ENCODE measurements at places on chromosomes 7 and 10.

- DNase-seq = no peak
- H3K27ac ChIP-seq = peak overlapping the region; percentile 56
- H3K4me3 ChIP-seq = peak overlapping the region; percentile 41
Measured at GRCh38 chr7:50793120-50793946, 10.6 kb upstream of the GRB10 start.

DNA sequence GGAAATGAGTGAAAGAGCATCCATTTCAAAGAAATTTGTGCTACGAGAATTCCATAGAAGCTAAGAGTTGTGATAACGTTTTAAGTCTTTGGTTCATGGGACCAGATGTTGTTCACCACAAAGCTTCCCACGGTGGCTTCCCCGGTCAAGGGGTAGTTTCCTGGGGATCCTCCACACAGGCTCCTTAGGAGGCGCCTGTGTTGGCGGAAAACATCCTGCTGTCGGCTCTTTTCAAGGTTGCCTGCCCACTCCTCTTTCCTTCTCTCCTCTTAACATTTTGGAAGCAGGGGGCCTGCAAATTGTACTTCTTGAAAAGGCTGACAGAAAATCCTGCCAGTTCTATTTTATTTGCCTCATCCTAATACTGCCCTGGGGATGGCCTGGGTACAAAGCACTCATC is 398.6 kb downstream of the SORCS1 start:
- no peaks in the 10 kb centered on the region for H3K36me3 ChIP-seq
- no peak for DNase-seq
- no peak overlapping the region for H3K27ac ChIP-seq

- H3K27ac ChIP-seq = no peak overlapping the region
- H3K36me3 ChIP-seq = no peaks in the 10 kb centered on the region
- no peaks in the 10 kb centered on the region for H3K27me3 ChIP-seq
- H3K4me1 ChIP-seq = no peaks in the 10 kb centered on the region
- H3K4me3 ChIP-seq = no peak overlapping the region
Measured at GRCh38 chr7:127657500-127657899, 5.5 kb downstream of the SND1 start.

DNA sequence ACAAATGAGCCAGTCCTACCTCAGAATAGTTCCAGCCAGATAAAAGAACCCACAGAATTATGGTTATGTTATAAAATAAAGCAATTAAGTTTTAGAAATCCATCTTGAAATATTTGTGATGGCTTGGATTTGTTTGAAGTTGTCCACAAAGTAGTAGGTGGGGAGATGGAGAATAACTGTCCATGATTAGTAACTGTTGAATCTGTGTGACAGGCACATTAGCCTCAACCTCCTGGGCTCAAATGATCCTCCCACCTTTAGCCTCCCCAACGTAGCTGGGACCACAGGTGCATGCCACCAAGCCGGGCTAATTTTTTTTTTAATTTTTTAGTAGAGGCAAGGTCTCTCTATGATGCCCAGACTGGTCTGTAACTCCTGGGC is 10.1 kb downstream of the HNRNPF start:
- H3K4me3 ChIP-seq = no peak overlapping the region
- DNase-seq = no peak

- H3K27ac ChIP-seq = no peak overlapping the region
- H3K4me3 ChIP-seq = no peak overlapping the region
- no peaks in the 10 kb centered on the region for H3K27me3 ChIP-seq
- H3K4me1 ChIP-seq = no peaks in the 10 kb centered on the region
- no peaks in the 10 kb centered on the region for H3K36me3 ChIP-seq
Measured at GRCh38 chr10:82558014-82558607, 683.1 kb downstream of the NRG3 start.

GRCh38 chr10:123965973-123966895 is 74.6 kb upstream of the CPXM2 start:
- no peaks in the 10 kb centered on the region for H3K36me3 ChIP-seq
- no peak for DNase-seq
- no peaks in the 10 kb centered on the region for H3K27me3 ChIP-seq
- peaks cover 3% of the 10 kb centered on the region for H3K4me1 ChIP-seq

DNA sequence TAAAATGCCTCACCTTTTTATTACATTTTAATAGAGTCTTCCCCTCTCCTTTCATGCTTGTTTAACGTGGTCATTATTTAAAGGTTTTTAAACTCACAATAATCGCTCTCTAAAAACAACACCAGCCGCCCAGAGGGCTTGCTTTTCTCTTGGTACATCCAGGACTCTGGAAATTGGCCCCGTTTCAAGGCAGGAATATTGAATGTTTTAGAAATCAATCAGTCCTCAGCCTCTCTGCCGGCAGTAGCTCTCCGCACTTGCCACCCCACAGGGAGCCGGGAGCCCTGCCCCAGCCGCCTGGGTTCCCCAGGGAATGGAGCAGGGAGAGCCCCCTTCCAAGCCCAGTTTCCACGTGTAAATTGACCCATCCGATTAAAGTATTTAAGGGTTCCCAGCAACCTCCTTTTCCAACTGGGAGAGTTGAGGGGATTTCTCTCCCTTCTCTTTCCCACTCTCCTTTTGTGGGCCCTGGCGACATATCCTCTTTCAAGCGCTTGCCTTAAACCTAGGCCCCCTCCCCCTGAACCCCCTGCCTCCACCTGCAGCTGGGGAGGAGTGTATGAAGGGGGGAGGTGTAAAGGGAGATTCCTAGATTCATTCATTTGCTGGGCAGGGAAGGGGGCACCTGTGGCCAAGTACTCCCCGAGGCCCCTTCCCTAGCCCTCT is 1.9 kb downstream of the FGF8 start:
- H3K27ac ChIP-seq = no peak overlapping the region
- peaks cover 42% of the 10 kb centered on the region for H3K27me3 ChIP-seq
- no peak overlapping the region for H3K4me3 ChIP-seq

GRCh38 chr7:82443036-82443546 is 486 bp downstream of the CACNA2D1 start:
- DNase-seq = no peak
- H3K27me3 ChIP-seq = no peaks in the 10 kb centered on the region
- H3K27ac ChIP-seq = peak overlapping the region; percentile 94
- H3K4me3 ChIP-seq = peak overlapping the region; percentile 65
- no peaks in the 10 kb centered on the region for H3K36me3 ChIP-seq

DNA sequence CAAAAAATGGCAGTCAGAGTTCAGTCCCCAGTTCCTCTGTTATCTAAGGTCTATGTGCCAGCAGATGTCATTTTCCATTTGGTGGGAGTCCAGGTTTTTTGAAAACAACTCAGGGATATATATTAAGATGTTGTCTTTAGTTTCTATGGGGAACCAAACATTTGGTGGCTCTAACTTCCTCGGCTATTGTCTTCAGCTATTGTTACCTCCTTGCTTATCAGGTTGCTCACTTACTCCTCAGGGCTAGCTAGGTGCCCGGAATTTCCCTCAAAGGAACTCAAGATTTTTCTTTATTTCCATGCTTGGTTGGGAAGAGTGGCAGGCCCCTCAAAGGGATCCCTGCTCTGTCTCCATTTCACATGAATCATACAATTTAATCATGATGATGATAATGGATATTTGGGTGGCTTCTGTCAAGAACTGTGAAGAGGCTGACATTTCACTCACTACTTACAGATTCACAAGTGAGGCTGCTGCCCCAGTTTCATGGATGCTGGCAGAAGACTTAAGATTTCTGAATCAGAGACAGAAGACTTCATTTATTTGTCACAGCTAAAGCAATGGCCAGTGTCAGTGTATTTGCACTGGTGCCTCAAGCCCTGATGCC is 182.8 kb downstream of the PKD1L1 start:
- H3K27ac ChIP-seq = no peak overlapping the region
- peaks cover 3% of the 10 kb centered on the region for H3K27me3 ChIP-seq
- H3K4me3 ChIP-seq = no peak overlapping the region
- DNase-seq = no peak
- H3K36me3 ChIP-seq = no peaks in the 10 kb centered on the region

- H3K4me1 ChIP-seq = peaks cover 67% of the 10 kb centered on the region
- peak within 1 kb of the TSS; percentile 96 for H3K27ac ChIP-seq
- H3K36me3 ChIP-seq = no peaks in the 10 kb centered on the region
- H3K4me3 ChIP-seq = peak within 1 kb of the TSS; percentile 47
- no peak for DNase-seq
Measured at GRCh38 chr7:832167-832967, at the start of gene SUN1. Gene SUN1, plus strand, starts transcription at chr7:832476. Its CDS starts 49 bp downstream, at chr7:832525.

GRCh38 chr7:29416276-29416937 is 147.2 kb upstream of the PRR15 start:
- DNase-seq = no peak
- H3K4me3 ChIP-seq = no peak overlapping the region
- no peaks in the 10 kb centered on the region for H3K27me3 ChIP-seq
- H3K4me1 ChIP-seq = no peaks in the 10 kb centered on the region
- H3K36me3 ChIP-seq = no peaks in the 10 kb centered on the region

- no peak overlapping the region for H3K4me3 ChIP-seq
- H3K4me1 ChIP-seq = peaks cover 22% of the 10 kb centered on the region
- DNase-seq = no peak
- H3K27ac ChIP-seq = no peak overlapping the region
- H3K27me3 ChIP-seq = no peaks in the 10 kb centered on the region
Measured at GRCh38 chr7:75711076-75711475, 27.7 kb downstream of the HIP1 start.

DNA sequence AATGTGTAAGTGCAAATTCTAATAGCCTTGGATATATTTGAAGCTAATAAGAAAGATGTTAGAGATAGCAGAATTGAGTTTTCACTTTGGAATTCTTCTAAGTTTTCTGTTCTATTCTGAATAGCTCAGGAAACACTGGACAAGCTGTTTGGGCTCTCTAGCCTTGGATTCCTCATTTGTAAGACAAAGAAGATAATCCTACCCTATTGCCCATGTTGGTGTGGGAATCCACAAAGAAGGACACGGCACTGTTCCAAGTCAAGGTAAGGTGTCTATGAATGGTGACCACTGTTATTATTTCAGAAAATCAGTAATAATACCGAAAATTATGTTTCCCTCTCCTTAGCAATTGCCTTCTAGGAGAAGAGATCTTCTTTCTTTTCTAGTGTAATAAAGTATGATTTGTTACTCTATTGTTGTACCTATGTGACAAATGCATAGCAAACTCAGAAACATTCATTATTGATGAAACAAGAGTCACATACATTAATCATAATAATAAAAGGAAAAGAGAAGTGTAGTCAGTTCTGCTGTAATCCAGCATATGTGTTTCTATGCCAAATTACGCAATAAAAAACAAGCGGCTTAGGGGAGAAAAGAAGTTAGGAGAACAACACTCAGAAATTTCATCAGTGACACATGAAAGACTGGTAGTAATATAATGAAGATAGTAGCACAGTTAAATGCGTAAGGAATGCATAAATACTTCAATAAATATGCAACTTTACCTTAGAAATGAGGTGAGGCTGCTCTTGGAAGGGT is 1012.3 kb upstream of the PHF14 start:
- H3K4me1 ChIP-seq = no peaks in the 10 kb centered on the region
- no peaks in the 10 kb centered on the region for H3K27me3 ChIP-seq
- H3K36me3 ChIP-seq = no peaks in the 10 kb centered on the region
- DNase-seq = no peak
- no peak overlapping the region for H3K27ac ChIP-seq
- H3K4me3 ChIP-seq = no peak overlapping the region

GRCh38 chr10:32332299-32332750 is 14.6 kb downstream of the EPC1 start:
- peaks cover 14% of the 10 kb centered on the region for H3K4me1 ChIP-seq
- peak overlapping the region; percentile 11 for H3K27ac ChIP-seq
- no peak overlapping the region for H3K4me3 ChIP-seq
- no peaks in the 10 kb centered on the region for H3K27me3 ChIP-seq

DNA sequence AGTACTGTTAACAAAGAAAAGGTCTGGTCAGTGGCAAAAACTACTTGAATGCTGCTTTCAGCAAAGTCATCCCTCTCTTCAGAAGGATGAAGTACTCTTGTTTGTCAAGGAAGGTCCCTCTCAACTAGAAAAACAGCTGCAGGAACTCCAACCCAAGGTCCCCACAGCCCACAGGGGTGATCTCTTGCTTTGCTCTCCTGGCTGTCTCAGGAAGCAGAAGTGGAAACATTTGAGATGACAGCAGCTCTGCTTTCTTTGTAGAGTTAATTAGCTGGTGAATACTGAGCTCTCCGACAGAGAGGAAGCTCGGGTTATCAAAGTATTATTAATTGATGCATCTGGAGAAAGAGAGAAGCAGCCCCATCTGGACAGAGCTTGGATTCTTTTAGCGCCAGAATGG is 25.4 kb upstream of the LRGUK start:
- DNase-seq = no peak
- no peak overlapping the region for H3K27ac ChIP-seq
- no peaks in the 10 kb centered on the region for H3K36me3 ChIP-seq
- H3K4me3 ChIP-seq = no peak overlapping the region
- no peaks in the 10 kb centered on the region for H3K27me3 ChIP-seq

DNA sequence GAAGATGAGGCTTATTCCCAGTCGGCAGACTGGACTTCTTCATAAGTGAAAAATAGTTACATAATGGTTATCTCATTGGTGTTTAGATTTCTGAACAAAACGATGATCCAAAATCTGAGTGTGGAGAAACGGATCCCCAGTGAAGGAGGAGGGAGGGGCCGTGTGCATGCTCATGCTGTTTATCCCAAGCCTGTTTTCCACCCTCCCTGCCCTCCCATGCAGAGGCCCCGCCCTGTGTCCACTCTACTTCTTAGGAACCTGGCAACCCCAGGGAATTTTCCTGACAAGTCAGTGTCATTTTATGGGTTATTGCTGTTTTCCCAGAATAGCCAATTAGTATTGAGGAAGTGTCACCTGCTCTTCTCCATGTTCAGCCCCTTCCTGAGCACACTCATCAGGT is 174.0 kb downstream of the CELF2 start:
- peaks cover 5% of the 10 kb centered on the region for H3K36me3 ChIP-seq
- peaks cover 12% of the 10 kb centered on the region for H3K4me1 ChIP-seq
- H3K4me3 ChIP-seq = no peak overlapping the region
- no peak for DNase-seq
- H3K27me3 ChIP-seq = no peaks in the 10 kb centered on the region

DNA sequence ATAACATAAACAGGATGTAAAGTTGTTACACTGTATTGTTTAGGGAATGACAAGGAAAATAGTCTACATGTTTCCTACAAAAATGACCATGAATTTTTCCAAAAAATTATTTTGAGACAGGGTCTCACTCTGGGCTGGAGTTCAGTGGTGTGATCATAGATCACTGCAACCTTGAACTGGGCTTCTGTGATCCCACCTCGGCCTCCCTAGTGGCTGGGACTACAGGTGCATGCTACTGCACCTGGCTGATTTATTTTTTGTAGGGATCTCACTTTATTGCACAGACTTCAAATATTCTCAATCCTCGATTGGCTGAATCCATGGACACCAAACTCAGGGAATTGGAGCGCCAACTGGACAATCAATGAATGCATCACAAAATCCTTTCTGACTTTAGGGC is 6.6 kb downstream of the CHCHD2 start:
- H3K27me3 ChIP-seq = no peaks in the 10 kb centered on the region
- H3K36me3 ChIP-seq = peaks cover 25% of the 10 kb centered on the region
- no peak overlapping the region for H3K4me3 ChIP-seq
